ENCODE measurements at places on chromosomes 1 and 21.

DNA sequence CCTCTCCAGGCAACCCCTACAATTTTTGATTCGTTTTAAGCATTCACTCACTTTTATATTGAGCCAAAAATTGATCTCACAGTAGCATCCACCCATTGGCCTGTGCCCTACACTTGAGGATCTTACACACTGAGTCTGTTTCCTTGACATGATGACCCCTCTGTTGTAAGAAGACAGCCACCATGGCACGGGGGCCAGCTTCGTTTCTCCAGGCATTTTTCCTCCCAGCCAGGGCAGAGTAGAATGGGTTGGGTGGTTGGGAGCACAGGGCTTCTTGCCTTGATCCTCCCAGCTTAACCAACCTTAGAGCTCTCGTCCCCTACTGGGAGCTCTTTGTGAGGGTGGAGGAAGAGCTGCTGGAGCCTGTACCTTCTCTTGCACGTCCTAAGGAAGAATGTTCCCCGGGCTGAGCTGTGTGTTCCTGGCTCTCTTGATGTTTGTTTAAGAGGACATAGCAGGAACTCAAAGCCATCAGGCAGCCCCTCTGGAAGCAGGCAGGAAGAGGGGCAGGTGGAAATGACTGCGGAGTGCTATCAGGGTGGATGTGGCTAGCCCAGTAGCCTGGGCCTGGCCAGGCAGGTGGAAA is 213.2 kb upstream of the TMEM51 start:
- H3K36me3 ChIP-seq, result no peaks in the 10 kb centered on the region
- peaks cover 71% of the 10 kb centered on the region for H3K4me1 ChIP-seq
- H3K27me3 ChIP-seq, result no peaks in the 10 kb centered on the region
- H3K4me3 ChIP-seq, result no peak overlapping the region
- no peak for DNase-seq
- peak overlapping the region; percentile 78 for H3K27ac ChIP-seq

DNA sequence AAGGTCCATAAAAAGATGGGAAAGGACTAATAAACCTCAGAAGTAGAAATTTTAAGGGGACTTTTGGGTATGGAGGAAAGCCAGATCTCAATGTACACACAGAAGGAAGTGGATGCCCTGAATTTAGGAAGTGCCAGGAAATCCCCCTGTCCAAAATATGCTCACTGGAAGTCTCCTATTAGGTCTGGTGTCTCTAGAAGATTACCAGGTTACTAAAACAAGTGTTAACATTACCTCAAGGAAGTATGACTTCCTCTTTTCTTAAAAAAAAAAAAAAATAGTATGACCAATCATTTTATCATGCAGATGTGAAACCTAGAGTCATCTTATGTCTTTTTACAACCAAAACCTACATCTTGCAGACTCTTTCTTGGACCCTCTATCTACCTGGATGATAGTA is 30.7 kb downstream of the CD58 start:
- H3K27me3 ChIP-seq, result no peaks in the 10 kb centered on the region
- H3K27ac ChIP-seq, result no peak overlapping the region
- no peak overlapping the region for H3K4me3 ChIP-seq
- DNase-seq, result no peak
- peaks cover 3% of the 10 kb centered on the region for H3K4me1 ChIP-seq
- peaks cover 31% of the 10 kb centered on the region for H3K36me3 ChIP-seq

DNA sequence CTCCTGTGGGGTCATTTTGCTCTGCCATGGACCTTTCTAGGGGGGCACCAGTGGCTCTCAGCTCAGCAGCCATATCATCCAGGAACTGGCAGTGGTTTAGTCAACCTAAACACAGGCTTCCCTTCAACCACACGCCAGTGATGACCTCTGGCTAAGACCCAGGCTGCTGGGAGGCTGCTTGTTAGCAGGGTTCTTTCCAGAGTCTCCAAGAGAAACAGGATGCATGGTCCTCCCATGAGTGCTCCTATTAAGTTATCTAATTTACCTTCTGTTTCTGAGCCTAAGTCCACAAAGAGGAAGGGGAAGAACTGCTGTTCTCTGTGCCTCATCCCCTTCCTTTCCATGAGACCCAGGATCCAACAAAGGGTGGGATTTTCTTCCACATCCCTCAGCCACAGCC is 137.3 kb upstream of the PLXNA2 start:
- H3K4me3 ChIP-seq, result no peak overlapping the region
- no peak for DNase-seq
- no peaks in the 10 kb centered on the region for H3K36me3 ChIP-seq
- H3K27ac ChIP-seq, result no peak overlapping the region
- H3K27me3 ChIP-seq, result no peaks in the 10 kb centered on the region

GRCh38 chr1:209561532-209561931 is 22.0 kb upstream of the CAMK1G start:
- no peak overlapping the region for H3K4me3 ChIP-seq
- no peak for DNase-seq
- H3K27ac ChIP-seq, result no peak overlapping the region
- no peaks in the 10 kb centered on the region for H3K4me1 ChIP-seq
- H3K27me3 ChIP-seq, result peaks cover 45% of the 10 kb centered on the region

Measured in osteocyte (in vitro differentiated cells).